ENCODE measurements at places on chromosomes 12 and 14.
A peak's percentile ranks its signal among the peaks of the same experiment; 100 is the strongest.

DNA sequence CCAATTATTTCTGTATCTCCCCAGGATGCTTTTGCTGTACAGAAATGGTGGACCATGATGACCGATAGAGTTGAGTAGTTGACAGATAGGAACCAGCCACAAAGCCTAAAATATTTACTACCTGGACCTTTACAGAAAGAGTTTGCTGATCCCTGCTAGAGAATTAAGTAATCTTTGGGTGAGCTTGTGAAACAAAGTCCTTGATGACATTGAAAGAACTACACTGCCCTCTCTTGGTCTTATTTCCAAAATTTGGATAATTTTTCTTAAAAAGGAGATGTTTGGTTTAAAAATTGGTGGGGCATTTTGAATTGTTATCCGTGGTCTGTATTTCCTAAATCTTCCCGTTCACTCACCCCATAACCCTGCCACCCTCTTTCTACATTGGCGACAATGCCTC, 13.7 kb upstream of the TCTN1 start:
- no peak for DNase-seq

GRCh38 chr12:109512608-109513007, 35.2 kb downstream of the UBE3B start:
- DNase-seq: no peak

DNA sequence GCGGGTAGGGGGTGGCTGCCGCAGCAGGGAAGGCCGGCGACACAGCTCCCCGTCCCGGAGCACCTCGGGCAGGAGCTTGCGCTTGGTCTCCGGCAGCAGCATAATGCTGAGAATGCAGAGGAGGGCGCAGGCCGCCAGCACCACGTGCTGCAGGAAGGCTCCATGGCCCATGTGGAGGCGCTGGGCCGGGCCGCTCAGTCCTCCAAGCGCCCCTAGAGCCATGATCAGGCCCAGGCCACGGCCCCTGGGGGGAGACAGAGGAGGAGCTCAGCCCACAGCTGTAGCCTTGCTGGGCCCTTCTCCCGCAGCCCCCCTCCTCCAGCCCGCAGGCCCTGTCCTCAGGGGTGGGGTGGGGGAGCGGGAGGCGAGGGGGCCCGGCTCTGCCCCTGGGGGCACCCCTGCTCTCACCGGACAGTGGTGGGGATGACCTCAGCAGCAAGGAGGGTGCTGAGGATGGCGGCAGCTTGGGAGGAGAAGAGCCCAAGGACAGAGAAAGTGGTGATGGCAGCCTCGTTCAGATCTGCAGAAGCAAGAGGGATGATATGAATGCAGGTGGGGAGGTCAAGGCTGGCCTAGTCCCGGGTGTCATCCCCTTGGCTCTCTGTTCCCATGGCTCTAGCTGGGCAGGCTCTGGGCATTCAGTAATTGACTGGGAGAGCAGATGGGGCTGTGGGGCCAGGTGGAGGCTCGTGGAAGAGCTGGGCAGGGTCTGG, 5.8 kb downstream of the SLC22A17 start:
- DNase-seq: no peak

- DNase-seq: no peak
Observed at GRCh38 chr12:115375186-115375991, 691.4 kb upstream of the TBX3 start.

DNA sequence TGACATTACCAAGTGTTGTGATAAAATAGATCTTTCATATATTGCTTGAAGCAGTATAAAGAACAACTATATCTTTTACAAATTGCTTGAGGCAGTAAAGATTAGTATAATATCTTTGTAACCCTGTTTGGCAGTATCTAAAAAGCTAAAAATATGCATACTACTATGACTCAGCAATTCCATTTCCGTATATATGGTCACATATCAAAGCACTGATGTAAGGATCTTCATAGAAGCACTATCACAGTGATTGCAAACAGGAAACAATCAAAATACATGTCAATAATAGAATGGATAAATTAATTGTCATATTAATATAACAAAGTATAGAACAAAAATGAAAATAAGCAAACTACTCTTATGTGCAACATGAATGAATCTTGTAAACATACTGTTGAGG, 158.4 kb upstream of the IGF1 start:
- no peak for DNase-seq

- DNase-seq: no peak
Observed at GRCh38 chr12:2673966-2674810, 120.6 kb upstream of the FKBP4 start.

DNA sequence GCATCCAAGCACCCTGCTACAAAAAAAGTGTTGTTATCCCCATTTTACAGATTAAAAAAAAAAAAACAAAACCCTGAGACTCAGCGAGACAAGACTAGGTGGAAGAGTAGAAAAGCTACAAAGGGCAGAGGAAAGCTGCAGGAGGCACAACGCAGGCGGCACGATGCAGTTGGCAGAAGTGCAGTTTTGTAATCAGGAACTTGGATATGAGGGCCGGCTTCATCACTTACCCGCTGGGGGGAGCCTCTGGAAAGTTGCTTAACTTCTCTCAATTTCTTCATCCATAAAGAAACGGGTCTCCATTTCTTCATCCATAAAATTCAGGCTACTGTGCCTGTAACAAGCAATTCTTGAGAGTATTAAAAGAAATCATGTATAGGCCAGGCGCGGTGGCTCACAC, 33.1 kb upstream of the CCDC60 start:
- no peak for DNase-seq

DNA sequence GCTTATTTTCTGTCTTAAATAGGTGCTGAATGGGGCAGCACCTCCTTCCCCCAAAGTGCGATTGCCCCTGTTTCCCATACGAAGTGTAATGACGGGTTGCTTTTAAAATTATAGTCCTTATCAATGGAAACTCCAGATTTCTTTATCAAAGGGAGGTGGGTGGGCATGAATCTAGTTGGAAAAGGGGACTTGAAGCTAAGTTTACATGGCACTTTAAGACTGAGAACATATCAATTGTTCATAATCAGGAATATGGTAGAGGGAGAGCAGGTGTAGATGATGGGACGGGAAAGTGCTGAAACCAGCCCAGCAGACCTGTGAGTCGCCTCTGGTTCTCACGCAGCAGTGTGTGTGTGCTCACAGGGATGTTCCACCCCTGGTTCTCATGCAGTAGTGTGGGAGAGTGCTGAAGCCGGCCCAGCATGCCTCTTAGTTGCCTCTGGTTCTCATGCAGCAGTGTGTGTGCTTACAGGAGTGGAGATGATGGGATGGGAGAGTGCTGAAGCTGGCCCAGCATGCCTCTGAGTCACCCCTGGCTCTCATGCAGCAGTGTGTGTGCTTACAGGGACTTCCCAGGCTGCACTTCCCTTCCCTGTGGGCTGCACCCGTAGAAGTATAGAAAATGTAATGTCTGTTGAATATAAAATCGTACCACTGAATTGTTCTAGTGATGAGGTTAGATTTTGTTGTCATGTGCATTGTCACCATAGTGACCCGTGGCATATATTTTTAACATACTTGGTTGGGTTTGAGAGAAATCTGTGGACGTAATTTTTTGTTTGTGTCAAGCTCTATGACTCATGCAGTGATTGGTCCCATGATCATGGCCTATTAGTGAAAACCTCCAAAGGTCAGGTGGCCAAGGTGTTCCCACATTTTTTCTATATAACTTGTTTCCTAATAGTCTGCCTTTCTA, 51.6 kb downstream of the GPATCH2L start:
- DNase-seq: peak; percentile 11

- no peak for DNase-seq
Observed at GRCh38 chr12:52606581-52607218, 5.4 kb upstream of the KRT72 start.

DNA sequence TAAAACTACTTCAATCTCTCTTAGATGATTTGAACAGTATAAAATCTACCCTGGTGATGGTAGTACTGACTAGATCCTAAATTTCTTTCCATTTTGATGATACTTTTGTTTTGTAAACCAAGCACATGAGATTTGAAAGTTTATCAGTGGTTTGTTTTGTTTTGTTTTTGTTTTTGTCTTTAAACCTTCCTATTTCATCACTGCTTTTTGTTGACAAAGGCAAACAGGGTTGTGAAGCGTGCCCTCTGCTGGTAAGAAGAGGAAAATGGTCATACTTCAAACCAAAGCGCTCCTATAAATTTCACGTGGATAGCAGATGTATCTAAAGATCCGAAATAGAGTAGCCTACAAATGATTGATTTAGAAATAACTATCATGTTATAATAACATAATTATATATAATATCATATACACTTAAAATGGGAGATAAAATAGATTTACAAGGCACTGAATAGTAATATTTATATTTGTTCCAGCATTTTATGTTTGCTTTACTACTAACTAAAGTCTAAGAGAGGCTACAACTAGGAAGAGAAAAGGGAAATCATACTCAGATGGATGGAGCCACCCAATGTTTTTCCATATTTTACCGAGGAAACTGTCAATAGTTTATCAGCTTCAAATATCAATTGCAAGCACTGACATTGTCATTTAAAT, 254.0 kb upstream of the USP15 start:
- no peak for DNase-seq

DNA sequence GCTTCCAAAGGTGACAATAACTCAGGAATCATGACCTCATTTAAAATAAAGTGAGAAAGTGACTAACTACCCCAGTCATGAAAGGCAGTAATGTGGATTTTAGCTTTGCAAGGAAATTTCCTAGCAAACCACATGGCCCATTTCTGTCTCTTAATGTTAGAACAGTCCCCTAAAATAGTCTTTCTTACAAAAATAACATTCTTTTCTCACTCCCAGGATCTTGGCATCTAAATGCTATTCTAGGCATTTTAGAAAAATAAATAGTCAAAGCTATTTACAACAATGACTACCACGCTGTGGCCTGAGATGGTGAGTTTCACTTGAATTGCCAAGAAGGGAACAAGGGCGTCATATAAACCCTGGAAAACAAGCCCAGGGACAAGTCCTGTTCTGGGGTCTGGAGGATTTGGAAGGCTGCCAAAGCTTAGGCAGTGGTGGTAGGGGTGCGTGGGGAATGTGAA, 101.2 kb upstream of the CCDC175 start:
- no peak for DNase-seq

DNA sequence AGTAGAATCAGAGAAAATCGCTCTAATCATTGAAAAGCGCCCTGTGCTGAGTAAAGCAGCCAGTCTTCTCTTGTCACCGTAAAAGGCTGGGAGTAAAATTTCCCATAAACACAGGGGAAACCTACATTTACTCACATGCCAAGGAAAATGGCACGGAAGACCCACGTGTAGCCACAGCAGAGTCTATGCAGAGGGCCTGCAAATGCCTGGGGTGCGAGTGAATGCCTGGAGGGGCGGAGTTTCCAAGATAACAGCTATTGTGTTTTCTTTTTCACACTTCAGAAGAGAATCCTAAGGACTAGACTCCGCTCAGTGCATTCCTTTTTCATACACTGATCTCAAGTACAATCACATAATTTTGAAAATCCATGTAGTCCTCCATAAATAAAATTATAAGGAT, 159.9 kb upstream of the FOXN3 start:
- DNase-seq: no peak

Data from 8988T (cell line).